Right kidney (tissue), 9 donors: ENCODE measurements at places on chromosomes 16 and 17.

DNA sequence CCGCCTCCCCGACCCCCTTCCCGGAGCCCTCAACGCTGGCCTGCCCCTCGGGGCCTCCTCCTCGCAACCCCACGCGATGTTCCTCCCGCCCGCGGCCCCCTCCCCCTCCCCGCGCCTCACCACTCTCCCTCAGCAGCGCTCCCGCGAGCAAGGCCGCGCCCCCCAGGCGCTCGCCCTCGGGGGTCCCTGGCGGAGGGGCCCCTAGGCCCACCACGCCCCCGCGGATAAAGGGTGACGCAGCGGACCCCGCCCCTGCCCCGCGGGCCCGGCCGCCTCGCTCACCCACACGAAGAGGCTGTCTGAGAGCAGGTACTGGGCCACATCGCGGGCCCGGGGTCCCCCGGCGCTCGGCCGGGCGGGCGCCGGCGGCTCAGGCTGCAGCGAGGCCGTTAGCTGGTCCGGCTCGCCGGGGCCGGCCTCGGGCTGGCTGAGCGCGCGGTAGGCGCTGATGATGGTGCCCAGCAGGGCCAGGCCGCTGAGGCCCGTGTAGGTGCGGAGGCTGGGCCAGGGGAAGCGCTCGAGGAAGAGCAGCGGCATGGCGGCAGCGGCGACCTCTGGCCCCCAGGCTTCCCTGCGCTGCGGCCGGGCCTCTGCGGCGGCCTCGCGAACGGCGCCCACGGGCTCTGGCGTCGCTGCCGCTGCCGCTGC, 430 bp downstream of the AMFR start:
- peak; percentile 79 for DNase-seq

DNA sequence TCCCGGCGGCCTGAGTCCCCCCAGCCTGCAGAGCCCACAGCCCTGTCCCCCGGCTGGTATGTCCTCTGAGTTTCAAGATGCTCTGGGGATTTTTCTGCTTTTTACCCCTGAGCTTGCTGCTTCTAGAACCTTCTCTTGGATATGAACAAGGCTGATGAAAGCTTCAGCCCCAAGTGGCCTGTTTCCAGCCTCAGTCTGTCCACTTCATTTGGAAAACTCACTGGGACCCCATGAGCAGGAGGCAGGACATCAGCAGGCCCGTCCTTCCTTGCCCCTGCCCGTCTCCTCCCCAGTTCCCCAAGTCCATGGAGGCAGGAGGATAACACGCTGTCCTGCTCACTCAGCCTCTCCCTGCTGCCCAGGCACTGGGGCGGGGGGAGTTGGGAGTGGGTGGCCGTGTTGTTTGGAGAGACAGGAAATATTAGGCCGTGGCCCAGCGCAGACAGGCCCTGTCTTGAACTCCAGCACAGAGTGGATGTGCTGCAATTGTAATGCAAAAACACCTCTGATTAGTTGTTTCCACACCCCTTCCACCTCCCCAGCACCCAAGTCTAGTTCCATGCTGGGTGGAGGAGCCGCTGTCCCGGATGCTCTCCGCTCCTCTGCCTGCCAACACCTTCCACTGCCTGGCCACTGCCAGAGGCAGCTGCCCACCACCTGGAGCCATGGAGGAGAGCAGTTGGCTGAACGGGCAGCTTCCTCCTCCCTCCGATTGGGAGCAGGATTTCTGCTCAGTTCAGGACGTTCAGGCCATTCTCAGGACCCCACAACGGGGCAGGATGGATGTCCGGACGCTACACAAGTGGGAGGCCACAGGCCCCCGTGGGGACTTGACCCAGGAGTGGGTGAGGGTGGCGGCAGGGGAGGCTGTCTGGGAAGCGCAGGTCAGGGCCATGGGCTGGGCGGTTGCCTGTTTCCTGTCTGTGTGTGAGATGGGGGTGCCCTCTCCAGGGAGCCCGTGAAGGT, 216.9 kb upstream of the GSE1 start:
- peak; percentile 66 for DNase-seq

DNA sequence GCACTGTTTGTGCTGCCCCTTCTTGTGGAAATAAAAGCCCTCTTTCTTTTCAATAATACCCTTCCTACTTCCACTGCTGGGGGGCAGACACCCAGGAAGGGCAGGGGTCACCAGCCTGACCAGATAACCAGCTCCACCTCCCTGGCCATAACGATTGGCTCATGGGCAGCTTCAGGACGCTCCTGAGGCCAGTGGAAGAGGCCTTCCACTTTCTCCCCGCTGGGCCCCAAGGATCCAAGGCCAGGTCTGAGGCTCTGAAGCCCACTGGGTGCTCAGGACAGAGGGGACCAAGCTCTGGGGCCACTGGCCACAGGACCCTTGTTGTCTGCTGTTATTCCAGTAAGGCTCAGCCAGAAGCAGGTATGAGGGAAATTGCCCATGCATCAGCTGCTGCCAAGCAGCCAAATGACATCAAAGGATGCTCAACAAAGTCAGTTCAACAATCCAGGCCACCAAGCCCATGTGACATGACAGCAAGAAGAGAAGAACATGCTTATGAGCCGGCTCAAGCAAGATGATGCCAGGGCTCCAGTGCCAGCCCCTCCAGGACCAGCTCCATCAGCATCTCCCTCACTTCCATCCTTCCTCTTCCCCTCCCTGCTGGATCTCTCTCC, 238.8 kb downstream of the ZNF423 start:
- no peak for DNase-seq

DNA sequence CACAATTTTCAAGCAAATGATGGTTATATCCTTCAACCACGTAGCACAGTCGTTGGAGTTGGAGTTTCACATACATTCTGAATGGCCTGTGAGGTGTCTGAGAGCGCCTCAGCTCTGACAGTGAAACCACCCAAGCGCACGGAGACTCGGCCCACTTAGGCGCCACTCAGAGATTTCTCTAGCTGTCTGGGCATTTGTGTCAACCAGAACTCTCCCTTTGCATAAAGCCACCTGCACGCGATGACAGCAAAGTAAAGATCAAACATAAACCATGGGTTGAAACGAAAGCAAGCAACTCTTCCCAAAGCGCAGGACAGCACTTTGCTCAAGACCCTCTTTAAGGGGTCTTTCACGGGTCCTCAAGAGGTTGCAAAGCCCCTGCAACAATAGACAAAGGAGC, 533 bp downstream of the SLC6A4 start:
- no peak for DNase-seq

DNA sequence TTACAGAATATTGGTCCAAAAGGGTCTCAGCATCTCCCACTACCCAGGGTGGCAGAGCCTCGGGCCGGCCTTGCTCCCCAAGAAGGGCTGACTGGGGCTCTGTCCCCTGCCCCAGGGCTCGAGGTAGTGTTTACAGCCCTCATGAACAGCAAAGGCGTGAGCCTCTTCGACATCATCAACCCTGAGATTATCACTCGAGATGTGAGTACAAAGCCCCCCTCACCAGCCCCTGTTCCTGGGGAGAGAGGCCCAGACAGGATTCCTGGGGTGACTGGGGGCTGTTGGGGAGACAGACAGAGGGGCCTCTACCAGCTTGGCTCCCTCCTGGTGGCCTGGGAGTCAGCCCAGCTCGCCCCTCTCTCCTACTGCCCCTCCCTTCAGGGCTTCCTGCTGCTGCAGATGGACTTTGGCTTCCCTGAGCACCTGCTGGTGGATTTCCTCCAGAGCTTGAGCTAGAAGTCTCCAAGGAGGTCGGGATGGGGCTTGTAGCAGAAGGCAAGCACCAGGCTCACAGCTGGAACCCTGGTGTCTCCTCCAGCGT, 6.1 kb upstream of the NLRC5 start:
- no peak for DNase-seq
